SK-N-SH (cell line): ENCODE measurements at places on chromosomes 3 and 15.

DNA sequence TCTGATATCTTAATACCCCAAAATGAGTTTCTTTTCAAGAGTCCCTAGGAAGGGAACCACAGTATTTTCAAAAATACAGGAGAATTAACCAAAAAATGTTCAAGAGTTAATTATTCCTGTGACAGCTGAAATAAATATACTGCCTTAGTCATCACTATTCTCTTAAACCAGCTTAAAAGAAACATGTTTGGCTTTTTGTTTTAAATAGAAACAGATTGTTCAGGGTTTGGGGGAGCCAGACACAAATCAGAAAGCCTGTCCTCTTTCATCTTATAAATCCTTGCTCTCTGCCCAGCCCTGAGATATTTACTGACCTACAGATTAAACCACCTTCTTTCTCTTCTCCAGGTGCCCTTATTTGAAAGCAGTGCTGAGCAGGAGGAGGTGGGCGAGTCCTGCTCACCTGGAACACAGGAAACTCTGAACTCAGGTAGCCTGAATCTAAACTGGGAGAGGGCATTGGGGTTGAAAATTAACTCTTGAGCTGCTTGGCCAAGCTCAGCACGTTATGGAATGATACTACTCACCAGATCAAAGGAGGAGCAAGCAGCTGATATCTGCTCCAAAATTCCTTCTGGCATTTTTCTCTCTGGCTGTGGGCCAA, 84.1 kb upstream of the SPRED1 start:
- DNase-seq, result no peak

DNA sequence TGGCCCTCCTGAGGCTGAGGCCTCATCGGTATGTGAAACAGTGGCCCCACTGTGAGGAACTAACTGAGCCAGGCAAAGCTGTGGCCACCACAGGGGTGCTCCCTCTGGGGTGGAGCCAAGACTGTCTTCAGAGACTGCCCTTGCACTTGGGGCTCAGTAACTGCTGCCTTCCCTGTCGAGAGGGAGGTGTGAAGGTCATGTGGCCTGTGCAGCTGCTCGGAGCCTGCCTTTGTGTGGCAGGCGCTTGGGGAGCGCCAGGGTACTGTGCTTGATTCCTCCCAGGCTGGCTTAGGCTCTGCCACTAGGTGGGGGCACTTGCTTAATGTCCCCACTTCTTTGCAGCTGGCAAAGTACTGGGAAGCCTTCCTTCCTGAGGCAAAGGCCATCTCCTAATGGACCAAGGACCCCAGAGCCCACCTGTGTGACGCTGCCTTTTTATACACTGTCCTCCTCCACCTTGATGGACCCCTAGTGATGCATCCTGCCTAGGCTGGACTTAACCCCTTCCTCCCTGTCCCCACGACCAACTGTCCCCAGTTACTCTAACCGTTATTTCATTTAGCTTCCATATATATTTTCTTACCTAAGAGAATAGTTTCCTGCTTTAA, 14.2 kb upstream of the SNX22 start:
- no peak for DNase-seq

DNA sequence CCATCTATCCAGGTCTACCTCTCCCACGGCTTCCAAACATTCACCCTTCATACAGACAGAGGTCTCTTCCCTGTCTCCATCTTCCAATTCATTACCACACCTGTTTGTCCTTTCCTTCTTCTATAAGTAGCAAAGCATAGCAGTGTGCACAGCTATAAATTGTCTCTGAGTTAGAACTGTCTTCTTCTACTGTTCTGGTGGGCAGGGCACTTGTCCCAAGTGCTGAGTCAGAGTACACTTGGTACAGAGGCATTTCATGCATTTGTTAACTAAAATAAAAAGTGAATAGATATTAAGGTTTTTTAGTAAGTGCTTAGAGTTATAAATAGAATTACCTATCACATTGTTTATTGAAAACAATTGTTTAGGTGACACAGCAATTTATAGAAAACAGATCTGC, 150.1 kb upstream of the CCDC54 start:
- DNase-seq, result no peak

DNA sequence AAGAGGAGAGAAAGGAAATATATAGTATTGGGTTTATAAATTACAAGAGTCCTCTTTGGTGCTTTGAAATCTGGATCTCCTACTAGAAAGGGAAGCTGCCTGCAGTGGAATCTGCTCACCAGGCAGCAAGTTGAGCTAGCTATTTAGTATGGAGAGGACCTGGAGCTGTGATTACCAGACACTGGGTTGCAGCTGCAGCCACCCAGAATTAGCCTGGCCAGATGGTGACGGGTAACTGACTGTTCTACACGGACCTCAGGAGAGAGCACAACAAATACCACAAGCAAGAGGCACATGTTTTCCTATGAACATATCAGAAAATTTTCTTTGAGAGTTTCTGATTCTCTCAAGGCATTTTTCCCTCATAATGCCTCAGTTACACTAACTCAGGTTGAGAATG, 46.5 kb downstream of the SYNPR start:
- no peak for DNase-seq

GRCh38 chr15:98706387-98706786, 58.0 kb downstream of the IGF1R start:
- no peak for DNase-seq

- no peak for DNase-seq
Measured at GRCh38 chr3:9879830-9880549, at the start of gene CIDEC. CIDEC (minus strand) TSS chr3:9880253; CDS start chr3:9878486, 1,767 bp downstream.

DNA sequence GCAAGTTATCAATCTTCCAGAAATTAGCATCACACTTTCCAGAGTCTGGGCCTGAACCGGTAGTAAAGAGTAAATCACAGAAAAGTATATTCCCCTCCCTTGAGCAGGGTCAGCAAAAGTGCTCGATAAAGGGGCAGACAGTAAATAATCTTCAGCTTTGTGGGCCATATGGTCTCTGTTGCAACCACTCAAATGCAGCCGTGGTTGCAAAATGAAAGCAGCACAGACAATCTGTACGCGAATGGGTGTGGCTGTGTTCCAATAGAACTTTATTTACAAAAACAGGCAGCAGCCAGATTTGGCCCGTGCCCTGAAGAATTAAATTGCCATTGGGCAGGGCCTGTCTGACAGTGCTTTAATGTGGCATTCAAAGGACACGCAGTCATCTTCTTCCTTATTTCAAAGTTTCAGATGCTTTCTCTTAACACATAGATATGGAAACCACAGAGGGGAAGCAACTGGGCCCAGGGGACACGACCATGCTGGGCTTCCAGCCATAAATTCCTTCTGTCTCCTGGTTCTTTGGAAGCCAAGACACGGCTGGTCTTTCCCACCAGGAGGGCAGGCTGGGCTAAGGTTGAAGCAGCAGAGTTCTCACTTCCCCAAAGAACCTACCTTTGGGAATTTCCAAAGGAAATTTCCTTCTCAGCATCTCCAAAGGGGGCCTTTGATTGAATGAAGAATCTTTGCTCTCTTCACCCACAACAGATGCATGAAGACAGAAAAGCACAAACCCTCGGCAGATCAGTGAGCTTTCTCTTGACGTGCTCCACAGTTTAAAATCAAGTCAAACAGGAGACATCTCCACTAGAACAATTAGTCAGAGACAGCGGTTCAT, 489.8 kb upstream of the PROK2 start:
- DNase-seq, result no peak

DNA sequence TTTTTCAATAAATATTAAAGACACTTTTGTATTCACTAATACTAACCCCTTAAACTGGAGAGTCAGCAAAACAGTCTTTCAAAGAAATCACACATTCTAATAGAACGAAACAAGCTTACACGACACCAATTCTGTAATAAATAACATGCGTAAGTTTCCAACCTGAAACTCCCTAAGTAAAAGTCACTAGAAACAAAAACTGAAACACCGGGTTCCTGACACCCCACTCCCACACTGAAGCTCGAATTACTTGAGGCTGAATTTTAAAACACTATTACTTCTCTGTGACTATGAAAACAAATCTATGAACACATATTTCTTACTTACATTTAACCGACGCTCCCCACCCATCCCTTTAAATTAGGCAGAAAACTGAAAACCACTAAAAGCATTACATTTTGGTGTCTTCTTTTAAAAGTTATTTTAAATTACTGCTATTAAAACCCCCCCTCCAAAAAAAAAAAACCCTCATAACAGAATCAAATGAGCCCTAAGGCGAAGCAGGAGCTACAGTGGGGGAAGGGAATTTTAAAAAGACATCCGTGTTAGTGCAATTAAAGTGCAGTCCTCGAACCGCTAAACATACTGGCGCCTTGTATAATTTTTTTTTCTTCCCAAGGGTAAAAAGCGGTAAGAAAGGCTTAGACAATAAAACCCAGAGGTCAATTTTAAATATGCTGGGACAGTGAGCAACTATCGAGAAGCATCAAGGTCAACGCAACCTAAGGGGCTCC, 878 bp downstream of the SPPL2A start:
- DNase-seq, result peak; percentile 23

DNA sequence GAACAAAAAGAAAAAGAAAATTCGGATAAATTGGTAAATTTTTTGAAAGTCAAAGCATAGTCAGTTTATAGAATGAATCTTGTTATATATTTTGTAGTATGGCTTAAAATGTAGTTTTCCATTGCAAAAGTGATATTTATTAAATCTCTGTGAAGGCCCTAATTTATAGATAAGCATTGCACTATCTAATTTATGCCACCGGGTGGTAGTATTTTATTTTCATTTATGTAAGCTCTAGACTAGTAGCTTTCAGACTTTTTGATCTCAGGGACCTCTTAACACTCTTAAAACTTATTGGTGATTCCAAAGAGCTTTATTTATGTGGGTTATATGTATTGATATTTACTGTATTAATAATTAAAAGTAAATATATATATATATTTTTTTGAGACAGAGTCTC, 133.9 kb upstream of the LRRFIP2 start:
- DNase-seq, result peak; percentile 32

GRCh38 chr3:115272036-115272824, 125.1 kb upstream of the ZBTB20 start:
- DNase-seq, result peak; percentile 22

GRCh38 chr3:18512007-18512406, 86.9 kb upstream of the SATB1 start:
- DNase-seq, result no peak

GRCh38 chr3:33103480-33103879, 6.5 kb upstream of the GLB1 start:
- DNase-seq, result no peak

DNA sequence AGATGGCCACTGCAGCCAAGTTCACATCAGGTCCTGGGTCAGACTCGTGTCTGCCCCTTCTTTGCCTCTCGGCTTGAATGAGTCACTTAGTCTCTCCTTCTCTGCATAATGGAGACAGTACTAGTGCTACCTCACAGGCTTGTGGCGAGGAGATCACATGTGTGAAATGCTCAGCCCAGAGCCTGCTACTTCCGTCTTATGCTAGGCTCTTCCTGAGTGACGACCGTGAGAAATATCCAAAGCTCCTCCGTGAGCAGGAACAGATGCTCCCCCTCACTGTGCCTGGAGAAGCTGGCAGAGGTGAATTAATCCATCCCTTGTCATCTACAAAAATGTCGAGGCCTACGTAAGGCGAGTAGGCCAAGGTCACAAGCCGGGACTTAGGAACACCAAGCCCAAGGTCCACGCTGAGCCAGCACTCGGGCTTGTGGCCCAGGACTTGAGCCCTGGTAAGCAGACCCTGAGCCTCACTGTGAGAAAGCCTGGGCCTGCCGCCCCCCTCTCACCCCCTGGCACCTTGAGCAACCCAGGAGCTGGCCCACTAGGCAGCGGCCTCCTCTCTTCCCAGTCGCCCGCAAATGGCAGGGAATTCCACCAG, 17.9 kb downstream of the PAK6 start:
- no peak for DNase-seq

DNA sequence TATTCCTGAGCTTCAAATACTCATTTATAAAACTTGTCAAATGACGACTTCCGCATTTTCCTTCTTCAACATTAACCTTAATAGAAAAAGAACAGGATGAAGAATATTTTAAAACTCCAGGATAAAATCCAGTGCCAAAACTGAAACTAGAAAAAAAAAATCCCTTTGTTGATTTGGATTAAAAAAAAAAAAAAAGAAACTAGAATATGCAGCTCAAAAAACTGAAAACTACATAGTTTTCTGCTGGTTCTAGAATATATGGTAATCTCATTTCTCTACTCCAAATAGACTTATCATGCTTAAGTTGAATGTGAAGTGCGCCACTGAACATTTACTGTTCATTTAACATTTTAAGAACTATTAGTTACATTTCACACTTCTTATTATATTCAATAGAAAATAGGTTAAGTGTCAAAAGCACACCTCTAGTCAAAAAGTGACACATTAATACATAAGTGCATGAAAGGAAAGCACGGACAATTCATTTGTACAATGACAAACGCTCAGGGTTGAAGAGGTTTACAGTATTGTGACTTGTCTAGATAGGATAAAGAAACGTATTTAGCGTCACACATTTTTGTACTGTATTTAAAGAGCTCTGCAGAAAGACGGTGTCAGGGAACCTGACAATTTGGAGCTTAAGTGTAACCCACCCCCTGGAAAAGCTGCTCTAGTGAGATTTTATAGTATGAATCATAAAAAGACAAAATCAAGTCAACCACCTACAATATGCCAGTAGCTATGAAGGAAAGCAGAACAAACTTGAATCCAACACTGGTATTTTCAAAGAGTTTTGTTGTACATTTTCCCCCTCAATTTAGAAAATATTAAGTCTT, 5.8 kb downstream of the TRA2B start:
- no peak for DNase-seq
